ENCODE measurements at places on chromosomes 3 and 15. TPM values are rescaled to one million over a fixed set of nuclear protein-coding genes. Genes with fewer than 3 reads are reported as not detected.

GOLGA8G gene
- total RNA-seq, result not detected

GOLGA6B gene
- not detected for total RNA-seq

DNA sequence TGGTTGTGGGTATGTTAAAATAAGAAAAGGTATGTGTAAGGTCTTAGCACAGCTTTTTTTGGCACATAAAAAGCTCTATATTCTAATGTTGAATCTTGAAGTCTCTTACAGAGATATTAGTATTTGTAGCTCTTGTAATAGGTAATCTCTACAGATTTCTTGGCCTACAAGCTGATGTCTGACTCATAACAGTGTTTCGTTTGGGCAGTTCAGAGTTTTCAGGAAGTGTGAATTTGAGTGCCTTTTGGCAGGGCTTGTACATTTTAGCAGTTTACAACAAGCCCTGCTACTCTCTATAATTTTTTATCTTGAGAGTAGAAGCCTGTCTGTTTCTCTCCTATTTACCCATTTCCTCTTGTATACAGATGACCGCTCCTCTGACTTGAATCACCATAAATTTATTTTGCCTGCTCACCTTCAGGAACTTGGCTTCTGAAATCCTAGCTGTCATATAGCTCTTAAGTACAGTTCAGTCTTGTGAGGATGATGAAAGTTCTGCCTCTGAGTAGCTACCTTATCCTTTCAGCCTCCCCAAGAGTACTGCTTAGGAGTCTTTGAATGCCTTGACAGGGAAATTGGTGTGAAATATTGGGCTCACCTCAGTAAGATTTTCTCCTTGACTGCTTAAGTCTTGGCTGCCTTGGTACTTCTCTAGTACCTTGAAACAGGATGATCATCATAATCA lies 419.9 kb upstream of the RARB start:
- no peak for DNase-seq

DNA sequence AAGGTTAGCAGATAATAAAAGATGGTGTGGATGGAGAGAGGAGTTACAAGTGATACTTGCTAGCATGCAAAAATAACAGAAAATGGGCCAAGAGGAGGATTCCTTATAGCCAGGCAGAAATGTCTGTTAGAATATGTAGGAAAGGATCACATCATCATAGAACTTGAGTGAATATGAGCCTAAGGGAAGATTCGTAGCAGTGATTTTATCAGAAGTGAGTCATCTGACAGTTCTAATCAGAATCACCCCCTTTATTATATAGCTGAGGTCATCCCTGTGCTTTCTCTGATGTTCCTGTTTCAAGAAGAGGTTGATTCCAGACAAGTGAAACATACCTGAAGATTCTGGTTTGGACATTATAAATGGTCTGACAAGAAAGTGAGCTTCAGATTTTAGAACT lies 22.9 kb downstream of the EXOG start:
- DNase-seq, result no peak

CCK gene
- total RNA-seq, result 0.48 TPM

- no peak for DNase-seq
Observed at GRCh38 chr3:24174614-24175013, 229.5 kb downstream of the NR1D2 start.

GRCh38 chr3:136979684-136980083 lies 21.9 kb downstream of the IL20RB start:
- DNase-seq, result no peak

TM6SF1 gene
- total RNA-seq, result 12.4 TPM

C2CD4B gene
- 12.1 TPM for total RNA-seq

GOLGA8R gene
- total RNA-seq, result 2.6 TPM

SLC38A3 gene
- total RNA-seq, result 0.39 TPM

DNA sequence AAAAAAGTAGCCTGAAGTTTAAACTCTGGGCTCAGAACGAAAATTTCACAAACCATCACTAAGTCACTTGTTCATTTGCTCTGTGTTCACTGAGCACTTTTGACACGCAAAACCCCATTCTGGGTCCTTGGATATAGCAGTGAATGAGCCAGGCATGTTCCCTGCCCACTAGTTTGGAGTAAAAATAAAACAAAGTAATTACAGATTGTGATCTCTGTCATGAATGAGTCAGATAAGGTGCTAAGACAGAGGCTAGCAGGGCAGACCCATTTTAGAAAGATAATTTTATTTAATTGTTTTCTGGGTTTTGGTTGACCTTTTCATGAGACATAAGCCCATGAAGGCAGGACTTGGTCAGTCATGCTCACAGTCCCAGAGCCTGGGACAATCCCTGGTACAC lies 84.1 kb upstream of the ARHGEF3 start:
- no peak for DNase-seq

GRCh38 chr3:190076601-190077394 lies 43.9 kb downstream of the P3H2 start:
- no peak for DNase-seq

HYAL1 gene
- 11.2 TPM for total RNA-seq

DNA sequence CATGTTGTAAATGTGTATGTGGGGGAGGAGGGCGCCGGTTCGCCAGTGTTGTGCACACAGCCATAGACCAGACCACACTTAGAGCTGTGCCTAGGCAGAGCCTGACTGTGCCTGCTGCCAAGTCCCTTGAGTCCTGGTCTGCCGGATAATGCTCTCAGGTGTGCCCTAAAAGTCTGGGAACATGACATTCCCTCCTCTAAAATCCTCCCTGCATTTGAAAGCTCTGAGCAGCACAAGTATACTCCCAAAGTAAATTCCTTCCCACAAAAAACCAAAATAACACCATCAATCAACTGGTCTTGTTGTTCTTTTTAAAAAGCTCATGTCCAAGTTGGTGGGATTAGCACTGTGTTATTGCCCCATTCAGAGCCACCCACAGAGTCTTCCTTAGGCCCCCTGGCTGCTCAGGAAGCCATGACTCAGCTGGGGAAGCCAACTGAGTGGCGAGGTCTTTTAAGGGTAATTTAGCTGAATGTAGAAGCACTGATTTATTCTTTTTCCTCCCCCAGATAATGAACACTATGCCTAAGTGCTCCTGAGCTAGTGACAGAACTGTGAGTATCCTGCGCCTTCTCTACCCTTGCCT lies 147.8 kb upstream of the MCTP2 start:
- no peak for DNase-seq

DNA sequence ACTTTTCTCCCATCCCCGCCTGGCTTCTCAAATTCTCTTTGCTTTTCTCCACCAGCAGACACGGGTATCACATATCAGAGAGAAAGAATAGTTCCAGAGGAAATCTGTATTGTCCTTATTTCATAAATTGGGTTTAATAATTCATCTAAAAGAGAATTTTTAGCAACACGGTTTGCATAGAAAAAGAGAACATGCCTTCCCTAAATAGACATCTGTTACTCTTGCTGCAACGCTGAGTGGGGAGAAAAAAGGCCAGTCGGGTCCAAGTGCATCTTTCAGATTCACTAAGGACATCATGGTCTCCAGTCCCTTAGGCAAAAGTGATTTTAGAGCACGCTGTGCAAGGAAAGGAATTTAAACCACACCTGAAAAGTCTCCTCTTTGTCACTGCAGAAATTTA lies 201.3 kb downstream of the ABHD5 start:
- no peak for DNase-seq

GRCh38 chr3:112767177-112767576 lies 79.5 kb downstream of the CD200R1L start:
- no peak for DNase-seq

DNA sequence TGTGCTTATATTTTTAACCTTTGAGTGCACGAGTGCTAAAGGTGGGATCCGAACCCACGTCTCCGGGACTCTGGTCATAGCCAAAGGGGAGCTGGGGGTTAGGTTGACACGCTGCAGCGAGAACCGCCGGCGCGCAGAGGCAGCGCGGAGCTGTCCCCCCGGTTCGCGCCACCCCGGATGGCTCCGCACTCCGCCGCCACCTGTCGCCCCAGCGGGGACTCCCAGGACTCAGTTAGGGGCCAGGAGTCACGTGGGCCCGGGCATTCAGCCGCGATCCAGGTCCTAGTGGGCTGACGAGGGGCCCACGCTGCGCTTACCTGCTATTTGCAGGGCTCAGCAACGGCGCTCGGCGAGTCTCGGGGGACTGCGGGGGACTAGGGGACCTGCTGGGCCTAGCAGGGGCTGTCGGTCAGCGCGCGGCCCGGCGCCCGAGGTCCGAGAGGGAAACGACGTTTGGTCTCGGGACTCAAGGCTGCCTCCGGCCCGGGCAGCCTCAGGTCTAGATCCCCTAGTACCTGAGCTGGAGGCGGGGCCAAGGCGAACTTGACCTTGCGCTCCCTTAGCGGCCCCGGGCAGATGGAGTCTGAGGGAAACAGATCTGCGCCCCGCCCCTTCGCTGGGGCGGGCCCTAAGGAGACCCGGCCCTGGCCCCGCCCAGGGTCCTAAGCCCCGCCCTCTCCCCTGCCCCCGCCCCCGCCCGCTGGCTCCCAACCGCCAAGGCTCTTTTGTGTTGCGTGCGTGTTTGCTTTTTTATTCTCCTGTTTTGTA lies at the start of gene NMNAT3:
TSS of gene NMNAT3 (minus strand) at position 585 of the 768 bp plus-strand sequence. CDS start 50,248 bp downstream, outside the sequence.
- peak; percentile 92 for DNase-seq

XIRP1 gene
- 0.10 TPM for total RNA-seq

CAMP gene
- total RNA-seq, result 0.48 TPM

MAP1A gene
- total RNA-seq, result 13.8 TPM
